Activated B cell treated with CpG ODN at 0.5 μM for 24 hours (primary cell): ENCODE measurements at places on chromosomes 6 and 20. TPM values are rescaled to one million over a fixed set of nuclear protein-coding genes. Genes with fewer than 3 reads are reported as not detected.

The DSE gene
- total RNA-seq: 22.2 and 23.4 TPM in 2 replicates

The ADGB gene
- total RNA-seq: not detected in 2 replicates

The PSMG4 gene
- total RNA-seq: 28.7 and 29.9 TPM in 2 replicates

The TFAP2A gene
- not detected in 2 replicates for total RNA-seq

The AIF1 gene
- total RNA-seq: 1.4 and 2.0 TPM in 2 replicates

The RUNX2 gene
- total RNA-seq: 1.8 and 2.0 TPM in 2 replicates

The PRR18 gene
- 0.10 TPM in 1 of 2 replicates, not detected in the other for total RNA-seq

The PLTP gene
- total RNA-seq: 2.3 and 3.5 TPM in 2 replicates

The CTNNBL1 gene
- 102 and 110 TPM in 2 replicates for total RNA-seq
